ENCODE measurements at places on chromosomes 7 and 10.

DNA sequence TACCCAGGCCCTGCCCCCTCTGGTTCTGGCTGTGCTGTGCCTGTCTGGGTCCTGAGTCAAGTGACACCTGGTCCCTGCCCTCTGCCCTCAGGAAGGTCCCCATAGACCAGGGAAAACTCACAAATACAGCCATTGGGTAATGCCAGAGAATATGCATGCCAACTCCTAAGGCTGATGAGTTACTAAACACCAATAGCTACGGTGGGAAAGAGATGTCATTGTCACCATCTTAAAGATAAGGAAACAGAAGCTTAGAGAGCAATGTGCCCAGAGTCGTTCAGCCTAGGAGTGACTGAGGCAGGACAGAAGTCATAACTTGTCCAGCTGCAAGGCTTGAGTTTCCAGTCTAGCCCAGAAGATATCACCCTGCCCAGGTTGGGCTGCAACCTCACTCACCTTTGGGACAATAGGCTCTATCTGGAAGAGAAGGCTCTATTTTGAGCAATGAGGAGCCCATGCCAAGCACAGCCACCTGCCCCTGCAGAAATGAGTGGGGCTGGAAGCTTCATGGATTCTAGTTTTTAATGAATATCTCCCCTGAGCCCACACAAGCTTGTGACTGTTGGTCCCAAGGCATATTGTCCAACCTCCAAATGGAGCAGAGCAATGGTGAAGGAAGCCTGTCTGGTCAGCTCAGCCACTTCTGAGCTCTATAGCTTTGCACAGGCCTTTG lies 42.6 kb downstream of the ZNF273 start:
- no peak for DNase-seq

DNA sequence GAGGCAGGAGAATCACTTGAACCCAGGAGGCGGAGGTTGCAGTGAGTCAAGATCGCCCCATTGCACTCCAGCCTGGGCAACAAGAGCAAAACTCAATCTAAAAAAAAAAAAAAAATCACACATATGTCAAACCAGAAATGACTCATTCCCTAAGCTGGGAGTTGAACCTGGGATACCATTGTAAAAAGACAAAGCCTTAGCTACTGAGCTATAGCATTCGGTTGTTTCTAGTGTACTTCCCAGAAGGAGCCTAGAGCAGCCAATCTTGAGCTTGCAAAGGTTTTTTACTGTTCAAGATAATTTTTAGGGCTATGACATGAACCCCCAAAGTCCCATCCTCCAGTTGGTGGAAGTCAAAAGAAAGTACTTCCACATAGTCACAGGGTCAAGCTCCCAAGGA lies 87.9 kb downstream of the ZNF467 start:
- DNase-seq: no peak

- DNase-seq: no peak
Observed at GRCh38 chr10:92327445-92328433, 36.8 kb downstream of the MARCHF5 start.

GRCh38 chr10:68562661-68563570 lies 2.8 kb downstream of the TET1 start:
- peak; percentile 60 for DNase-seq

DNA sequence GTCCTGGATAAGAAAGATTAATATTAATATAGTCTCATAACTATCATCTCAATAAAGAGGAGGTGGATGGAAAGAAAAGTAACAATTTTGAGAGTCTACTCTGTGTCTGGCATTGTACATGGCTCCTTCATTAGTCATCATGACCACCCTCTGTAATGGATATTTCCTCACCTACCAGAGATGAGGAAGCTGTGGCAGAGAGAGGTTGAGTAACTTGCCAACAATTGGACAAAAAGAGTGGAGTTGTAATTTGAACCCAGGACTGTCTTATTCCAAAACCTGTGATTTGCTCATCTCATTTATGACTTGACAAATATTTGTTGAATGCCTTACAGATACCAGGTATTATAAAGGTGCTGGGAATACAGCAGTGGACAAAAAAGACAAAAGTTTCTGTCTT lies 2.1 kb upstream of the IDE start:
- peak; percentile 61 for DNase-seq

- DNase-seq: no peak
Observed at GRCh38 chr7:24403557-24403956, 119.6 kb downstream of the NPY start.

GRCh38 chr7:124667312-124668153 lies 98.1 kb downstream of the GPR37 start:
- DNase-seq: peak; percentile 50

- peak; percentile 36 for DNase-seq
Observed at GRCh38 chr10:11898372-11899066, 75.4 kb downstream of the PROSER2 start.

DNA sequence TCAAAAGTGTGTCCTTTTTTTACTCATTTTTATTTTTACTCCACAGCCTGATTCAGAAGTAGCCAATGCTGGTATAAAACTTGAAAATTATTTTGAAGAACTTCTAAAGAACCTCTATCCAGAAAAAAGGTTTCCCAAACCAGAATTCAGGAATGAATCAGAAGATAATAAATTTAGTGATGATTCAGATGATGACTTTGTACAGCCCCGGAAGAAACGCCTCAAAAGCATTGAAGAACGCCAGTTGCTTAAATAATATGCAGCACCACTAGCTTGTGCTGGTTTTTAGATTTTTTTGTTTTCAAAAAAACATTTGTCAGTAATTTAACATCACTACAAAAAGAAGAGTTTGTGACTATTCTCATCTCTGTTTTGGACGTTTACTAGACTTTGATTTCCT lies 116.5 kb downstream of the SVOPL start:
- DNase-seq: no peak

DNA sequence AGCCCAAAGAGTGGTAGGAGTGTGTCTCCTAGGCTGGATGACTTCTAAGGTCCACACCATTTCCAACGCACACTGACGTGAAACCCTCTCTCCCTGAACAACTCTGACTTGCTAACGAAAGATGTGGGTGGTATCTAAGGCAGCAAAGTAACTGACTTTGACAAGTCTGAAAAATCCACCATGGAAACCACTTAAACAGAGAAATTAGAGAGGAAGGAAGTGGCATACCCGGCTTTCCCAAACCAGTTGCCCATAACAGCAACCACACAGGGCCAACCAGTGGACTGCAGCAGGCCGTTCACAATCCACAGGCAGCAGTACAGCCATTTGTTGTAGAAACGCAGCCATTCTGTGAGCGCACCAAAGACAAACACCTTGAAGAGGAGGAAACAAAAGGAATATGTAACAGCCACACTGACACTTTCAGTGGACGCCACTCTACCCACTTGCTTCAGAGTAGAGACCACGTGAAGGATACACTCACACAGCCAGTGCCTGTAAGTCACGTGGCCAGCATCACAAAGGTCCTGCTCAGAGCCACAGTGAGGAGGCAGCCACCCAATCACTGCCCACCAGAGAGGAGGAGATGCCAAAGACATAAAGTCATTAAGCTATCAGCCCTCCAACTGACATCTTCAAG lies 39.8 kb downstream of the SLC37A3 start:
- DNase-seq: no peak

DNA sequence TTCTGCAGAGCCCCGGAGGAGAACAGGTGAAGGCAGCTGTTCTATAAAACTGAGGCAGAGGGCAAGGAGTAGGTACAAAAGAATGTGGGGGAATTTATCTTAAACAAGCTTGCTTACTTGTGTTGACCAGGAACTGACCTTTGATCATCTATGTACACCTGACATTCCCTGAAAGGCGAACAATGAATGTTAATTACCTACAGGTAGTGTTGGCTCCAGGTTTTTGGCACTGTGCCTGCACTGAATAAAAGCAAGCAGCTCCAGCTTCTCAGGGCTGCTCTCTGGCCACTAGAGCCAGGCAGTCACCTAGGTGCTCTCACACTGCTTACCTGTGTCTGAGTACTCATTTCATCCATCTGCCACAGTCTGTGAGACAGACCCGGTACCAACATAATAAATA lies 87.0 kb downstream of the RAPGEF5 start:
- DNase-seq: no peak

GRCh38 chr7:16419859-16420258 lies 1.5 kb downstream of the CRPPA start:
- DNase-seq: no peak

DNA sequence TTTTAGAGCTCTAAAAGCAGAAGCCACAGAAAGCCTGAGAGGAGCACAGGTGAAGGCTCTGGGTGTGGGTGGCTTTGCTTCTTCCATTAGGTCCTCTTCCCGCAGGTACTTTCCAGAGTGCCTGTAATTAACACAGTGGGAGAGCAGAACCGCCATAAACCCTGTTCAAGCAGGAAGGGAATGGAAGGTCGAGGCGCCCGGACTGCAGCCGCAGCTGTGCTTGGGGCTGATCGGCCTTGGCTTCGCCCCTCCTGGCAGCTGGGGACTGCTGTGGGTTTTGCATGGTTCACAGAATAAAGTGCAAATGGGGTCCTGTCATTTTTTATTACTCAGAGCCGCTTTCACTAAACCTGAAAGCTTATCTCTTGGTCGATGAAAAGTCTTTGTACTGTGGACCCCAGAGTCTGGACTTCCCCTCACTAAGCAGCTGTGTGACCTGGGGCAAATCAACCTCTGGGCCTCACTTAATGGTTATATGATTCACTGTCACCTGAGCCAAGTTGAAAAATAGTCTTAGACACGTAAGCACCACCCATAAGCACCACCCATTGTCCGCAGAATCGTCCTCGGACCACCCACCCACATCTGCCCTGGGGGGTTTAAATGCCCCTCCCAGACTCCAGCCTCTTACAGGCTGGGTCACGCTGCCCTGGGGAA lies 100.9 kb downstream of the XRCC2 start:
- no peak for DNase-seq

DNA sequence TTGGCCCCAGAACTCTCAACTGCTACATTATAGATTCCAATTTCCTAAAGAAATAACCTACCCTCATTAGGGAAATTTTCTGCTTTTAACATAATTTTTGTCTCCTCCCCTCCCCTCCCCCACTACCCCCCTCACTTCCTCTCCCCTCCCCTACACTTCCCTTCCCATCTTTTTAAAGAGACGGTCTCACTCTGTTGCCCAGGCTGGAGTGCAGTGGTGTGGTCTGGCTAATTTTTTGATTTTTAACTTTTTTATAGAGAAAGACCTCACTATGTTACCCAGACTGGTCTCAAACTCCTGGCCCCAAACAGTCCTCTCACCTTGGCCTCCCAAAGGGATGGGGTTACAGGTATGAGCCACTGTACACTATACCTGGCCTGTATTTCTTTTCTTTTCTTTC lies 30.5 kb upstream of the C1GALT1 start:
- DNase-seq: no peak

DNA sequence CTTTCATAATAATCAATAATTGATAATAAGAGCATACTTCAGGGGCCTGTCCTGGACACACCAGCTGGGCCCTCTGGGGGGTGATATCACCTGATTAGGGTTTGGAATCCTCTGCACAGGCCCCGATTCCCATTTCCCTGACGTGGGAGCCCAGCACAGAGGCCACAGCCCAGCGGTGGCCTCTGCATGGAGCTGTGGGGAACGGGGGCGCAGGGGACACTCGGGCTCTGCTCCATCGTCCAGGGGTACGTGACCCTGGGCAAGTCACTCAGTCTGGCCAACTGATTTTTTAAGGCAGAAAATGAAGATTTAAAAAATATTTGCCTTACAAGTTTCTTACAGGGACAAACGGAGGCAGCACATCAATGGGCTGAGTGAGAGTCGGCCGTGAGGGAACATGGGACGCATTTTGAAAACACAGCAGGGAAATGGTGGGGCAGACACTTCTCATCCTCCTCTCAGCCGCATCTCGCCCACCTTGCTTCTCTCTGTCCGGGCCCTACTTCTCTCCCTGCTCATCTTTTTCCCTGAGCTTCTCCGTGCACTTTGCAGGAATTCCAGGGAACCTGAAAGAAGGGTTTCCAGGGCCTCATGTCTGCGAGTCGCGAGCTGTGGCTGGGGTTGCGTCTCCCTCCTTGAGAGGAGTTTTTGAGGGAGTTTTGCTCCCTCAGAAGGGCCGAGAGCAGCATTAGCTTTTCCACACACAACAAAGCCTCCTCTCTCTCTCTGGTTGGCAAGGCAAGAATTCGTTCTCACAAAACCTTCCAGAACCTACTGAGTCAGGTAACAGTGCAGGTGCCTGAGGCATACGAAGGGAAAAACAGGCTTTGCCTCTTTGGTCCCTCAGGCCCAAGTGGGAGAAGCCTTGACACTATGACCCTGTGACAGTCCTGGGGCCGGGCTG lies 312.0 kb downstream of the WDR37 start:
- DNase-seq: peak; percentile 6

DNA sequence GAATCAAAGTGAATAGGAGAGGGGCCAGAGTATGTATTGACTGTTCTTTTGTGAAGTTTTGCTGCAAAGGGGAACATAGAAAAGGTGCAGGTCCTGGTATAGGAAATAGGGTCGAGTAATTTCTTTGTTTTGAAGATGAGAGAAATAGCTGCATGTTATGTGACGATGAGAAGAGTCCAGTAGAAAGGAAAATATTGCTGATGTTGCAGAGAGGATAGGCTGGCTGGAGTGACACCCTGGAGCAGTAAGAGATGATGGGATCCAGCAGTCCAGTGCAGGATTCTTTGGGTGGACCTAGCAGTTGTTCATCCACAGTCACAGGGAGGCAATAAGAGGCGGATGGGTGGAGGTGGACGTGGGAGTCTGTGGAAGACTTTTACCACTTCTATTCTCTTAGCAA lies 2.1 kb upstream of the BMS1 start:
- no peak for DNase-seq

GRCh38 chr10:103671126-103671895 lies 177.8 kb downstream of the NEURL1 start:
- DNase-seq: no peak

GRCh38 chr10:1531883-1532597 lies 205.3 kb downstream of the ADARB2 start:
- DNase-seq: no peak

DNA sequence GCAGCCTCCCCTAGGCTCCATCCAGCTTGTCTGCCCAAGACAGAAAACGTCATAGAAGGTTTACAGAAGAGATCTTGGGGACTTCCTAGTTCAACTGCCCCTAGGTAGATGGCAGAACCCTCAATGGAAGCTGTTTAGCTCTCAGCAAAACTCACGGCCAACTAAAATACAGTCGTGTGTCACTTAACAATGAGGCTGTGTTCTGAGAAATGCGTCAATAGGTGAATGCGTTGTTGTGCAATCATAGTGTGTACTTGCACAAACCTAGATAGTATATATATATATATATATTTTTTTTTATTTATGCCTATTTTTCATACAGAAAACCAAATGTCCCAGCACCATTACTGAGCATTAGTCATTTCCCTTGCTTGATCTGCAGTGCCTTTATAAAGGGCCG lies 100.4 kb upstream of the SH2B2 start:
- no peak for DNase-seq

DNA sequence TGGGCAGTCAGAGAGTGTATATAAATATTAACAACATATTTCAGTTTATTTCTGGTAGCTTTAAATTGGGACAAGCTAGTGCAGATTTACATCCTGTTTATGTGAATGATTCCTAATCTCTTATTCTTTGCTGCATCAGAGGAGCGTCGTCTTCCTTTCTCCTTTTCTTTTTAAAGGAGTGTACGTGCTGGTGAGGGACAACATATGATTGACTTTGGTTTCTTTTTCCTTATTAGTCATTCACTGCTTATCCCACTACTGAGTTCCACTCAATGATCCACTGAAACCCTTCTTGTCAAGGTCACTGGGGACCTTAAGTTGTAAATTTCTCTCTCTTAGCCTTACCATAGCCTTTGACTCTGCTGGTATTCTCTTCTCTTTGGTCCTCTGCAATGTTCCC lies 116.3 kb downstream of the EXOC4 start:
- DNase-seq: no peak

All from M059J (cell line).